Smooth muscle cell of bladder (primary cell): ENCODE measurements at places on chromosomes 1 and 21. TPM values are rescaled to one million over a fixed set of nuclear protein-coding genes. Genes with fewer than 3 reads are reported as not detected.

OR2T2 gene
- not detected in 2 replicates for total RNA-seq

BEND5 gene
- total RNA-seq: 0.18 TPM in 1 of 2 replicates, not detected in the other

COL6A2 gene
- total RNA-seq: 1,324 and 1,435 TPM in 2 replicates

MXRA8 gene
- total RNA-seq: 236 and 258 TPM in 2 replicates
